ENCODE measurements at places on chromosomes 4 and X.

DNA sequence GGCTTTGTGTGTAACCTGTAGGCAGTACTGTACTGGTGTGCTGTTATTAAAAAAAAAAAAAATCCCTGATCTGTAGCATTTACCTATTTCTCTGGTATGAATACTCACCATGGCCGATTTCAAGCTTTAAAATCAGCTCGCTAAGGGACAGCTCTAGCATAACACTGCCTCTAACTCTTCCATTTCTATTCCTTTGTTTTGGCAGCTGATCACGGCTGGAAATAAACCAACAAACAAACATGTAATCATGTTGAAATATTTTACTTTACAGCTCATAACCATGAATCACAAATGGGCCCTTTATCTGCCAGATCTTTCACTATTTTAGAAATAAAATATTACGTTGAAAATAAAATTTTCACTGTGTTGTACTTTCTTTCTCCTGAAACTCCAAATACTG is 60.5 kb upstream of the IL15 start:
- DNase-seq, result no peak

- DNase-seq, result no peak
These were observed 524.3 kb upstream of the GALNTL6 start for GRCh38 chr4:171288816-171289432.

GRCh38 chrX:36898301-36898700 is 109.9 kb upstream of the FAM47C start:
- no peak for DNase-seq

- DNase-seq, result no peak
These were observed 55.3 kb downstream of the AMOT start for GRCh38 chrX:112785344-112785743.

DNA sequence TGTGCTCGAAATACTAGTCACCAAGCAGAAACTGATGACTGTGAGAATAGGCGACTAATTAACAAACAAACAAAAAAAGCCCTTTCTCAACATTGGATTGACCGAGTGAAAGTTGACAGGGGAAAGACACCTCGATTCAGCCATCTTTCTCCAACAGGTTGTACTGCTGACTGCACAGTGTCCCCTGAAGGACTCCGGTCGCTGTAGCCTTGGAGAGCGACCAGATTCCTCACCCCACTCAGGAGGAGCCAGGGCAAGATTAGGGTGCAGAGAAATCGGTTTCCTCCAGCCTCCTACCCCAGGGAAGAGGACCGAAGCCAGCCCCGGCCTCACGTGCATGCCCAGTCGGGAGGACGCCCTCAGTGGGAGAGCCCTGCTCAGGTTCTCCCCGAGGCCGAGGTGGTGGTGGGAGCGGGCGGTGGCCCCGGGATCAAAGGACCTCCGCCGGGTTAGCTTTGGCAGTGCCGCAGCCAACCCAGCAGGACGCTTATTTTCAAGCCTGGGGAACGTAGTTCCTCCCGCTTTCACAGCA is 1.1 kb upstream of the RAP1GDS1 start:
- DNase-seq, result peak; percentile 11

Measured in activated T-cell treated with anti-CD3 and anti-CD28 coated beads for 4 hours (primary cell).